ENCODE measurements at places on chromosomes 5 and 9.
A peak's percentile ranks its signal among the peaks of the same experiment; 100 is the strongest.

DNA sequence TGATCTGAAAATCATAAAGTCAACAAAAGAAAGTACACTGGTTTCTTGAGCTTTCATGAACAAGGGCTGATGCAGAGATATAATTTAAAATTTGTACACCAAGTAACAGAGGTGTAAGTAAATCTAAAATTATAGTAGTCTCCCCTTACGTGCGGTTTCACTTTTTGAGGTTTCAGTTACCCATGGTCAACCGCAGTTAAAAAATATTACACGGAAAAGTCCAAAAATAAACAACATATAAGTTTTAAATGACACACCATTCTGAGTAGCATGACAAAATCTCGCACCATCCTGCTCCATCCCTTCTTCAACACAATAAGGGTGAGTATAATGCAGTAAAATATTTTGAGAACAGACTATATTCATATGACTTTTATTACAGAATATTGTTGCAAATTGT lies 54.4 kb downstream of the AUH start:
- no peak for DNase-seq

- DNase-seq, result no peak
These were observed 48.9 kb downstream of the PRR16 start for GRCh38 chr5:120512791-120513650.

DNA sequence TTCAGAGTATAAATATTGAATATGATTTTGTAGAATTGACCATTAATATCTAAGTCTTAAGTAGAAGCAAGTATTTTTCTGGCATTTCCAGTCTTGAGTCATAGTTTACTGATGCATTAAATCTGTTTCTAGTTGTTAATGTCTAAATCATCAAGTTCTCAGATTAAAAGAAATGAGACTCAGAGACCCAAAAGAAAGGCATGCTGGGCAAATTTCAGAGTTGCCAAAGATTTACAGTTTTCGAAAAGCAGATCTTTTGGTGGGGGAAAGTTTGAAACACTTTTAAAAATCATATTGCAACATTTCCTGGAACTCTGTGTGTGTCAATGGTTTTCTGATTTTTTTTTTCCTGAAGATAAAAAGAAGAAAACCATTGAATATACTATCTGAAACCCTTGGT lies 60.9 kb downstream of the ANKRD55 start:
- peak; percentile 76 for DNase-seq

GRCh38 chr5:170393235-170393634 lies 4.1 kb upstream of the KCNMB1 start:
- peak; percentile 78 for DNase-seq

DNA sequence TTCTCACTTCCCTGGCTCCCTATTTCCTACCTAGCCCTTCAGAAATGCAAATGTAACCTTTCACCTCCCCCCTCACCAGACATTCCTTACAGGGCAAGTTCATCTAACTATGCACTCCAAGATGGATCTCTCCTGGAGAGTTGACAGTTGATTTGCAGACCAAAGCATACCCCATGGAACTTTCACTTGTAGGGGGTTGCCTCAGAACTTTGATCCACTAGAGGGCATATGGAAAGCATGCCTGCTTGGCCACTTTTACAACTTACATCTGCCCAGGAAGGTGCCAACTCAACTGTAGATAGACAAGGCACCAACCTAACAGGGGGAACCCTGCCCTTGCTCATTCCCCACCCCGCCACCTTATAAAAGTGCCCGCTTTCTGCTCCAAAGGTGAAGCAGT lies 187.8 kb downstream of the NXNL2 start:
- no peak for DNase-seq

DNA sequence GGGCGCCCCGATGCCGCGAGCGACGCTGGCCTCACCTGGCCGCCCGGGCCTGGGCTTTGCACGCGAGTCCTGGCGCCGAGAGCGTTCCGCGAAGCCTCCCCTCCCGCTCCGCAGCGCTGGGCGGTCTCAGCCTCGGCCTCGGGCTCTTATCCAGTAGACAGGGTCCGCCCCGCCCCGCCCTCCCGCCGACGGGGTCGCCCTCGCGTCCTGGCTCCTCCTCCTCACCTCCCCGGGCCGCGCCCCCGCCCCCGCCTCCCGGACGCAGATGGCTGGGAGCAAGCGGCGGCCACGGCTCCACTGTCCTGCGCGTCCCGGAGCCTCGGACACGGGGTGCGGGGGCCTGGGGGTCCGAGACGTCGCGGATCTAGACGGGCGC lies at the start of gene SLC6A3:
Gene SLC6A3 (minus strand): TSS at position 128 of the 376 bp plus-strand sequence. CDS start 2,243 bp downstream, outside the sequence.
- no peak for DNase-seq

DNA sequence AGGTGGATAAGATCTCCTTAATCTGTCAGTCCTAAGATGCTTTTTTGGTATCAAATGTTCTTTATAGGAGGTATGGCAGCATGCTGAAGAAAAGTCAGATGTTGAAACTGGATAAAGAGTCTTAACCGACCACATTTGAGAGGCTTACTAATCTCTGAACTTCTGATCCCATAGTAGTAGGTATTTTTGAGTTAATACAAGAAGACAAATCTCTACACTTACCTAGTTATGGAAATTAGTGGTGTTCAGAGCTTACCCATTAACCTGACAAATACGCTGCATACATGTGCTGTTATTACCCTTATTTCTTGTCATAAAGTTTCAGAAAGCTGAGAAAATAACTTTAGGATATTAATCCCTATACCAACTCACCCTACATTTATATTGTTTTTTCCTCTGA lies 83.0 kb downstream of the ISL1 start:
- DNase-seq, result no peak

GRCh38 chr5:175479125-175479881 lies 943 bp downstream of the SFXN1 start:
- DNase-seq, result no peak

GRCh38 chr9:135517407-135517822 lies 3.8 kb upstream of the LCN1 start:
- no peak for DNase-seq

GRCh38 chr5:80540691-80541090 lies 29.4 kb downstream of the ANKRD34B start:
- DNase-seq, result no peak

DNA sequence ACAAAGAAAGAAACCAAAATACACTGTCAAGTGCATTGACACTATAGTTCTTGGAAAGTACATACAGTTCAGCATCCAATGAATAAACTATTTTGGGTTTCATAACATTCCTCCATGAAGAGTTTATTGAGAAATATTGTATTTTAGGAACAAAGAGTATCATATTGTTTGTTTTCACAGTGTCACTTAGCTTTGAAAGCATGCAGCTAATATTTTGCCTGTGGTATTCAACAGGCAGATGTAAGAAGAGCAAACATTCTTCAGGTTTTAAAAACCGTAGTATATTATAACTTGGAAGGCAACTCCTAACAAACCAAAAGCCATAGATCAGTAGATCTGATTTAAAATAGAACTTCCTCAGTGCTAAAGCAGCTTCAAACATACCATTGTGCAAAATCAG lies 4.5 kb downstream of the PRELID2 start:
- no peak for DNase-seq

DNA sequence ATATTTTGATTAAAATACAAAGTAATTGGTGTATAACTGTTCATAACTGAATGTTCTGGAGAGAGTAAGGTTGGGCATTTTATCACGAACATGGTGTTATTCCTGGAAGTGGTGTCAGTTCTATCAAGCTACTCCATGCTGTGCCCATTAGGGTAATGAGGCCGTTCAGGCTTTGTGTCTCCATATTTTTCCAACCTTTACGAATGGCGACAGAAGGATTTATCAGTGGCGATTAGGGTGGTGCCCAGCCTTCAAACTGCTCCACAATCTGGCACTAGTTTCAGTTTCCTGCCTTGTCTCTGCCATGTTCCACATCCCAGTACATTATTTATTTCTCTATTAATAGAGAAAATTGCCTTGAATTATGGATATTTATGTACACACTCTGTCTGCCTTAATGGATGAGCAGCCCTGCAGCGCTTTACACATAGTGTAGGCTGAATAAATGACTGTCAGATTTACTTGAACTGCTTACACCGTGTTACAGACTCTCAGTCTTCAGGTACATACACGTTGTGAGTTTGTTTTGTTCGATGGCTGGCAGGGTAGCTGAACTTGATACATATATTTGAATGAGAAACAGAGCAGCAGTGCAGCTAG lies 23.9 kb upstream of the TMC1 start:
- no peak for DNase-seq

- DNase-seq, result no peak
These were observed 64.7 kb upstream of the SELENOP start for GRCh38 chr5:42876375-42876844.

DNA sequence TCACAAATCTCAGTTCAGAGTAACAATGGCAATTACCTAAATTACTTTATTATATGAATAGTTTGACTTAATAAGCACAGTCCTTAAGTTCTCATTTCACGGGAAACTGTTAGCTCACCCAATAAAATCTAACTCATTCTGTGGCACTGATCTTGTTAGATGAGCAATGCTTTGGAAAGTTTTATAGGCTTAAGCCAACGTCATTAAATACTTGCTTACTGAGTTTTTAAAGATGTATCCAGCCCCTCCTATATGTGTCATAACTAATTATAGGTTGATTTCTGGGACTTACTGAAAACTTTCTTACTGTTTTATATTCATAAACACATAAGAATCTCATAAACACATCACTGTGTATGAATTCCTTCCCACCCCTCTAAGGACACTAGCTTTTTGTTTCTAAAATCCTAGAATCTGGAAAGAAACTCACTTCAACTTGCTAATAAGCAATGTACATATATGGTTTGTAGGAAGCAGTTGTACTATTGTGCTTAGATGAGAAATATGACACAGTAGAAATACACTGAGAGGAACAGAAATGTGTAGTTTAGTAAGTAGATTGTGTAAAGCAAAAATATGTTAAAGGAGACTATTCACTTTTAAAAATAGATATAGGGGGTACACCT lies 14.1 kb upstream of the MARCOL start:
- DNase-seq, result no peak

DNA sequence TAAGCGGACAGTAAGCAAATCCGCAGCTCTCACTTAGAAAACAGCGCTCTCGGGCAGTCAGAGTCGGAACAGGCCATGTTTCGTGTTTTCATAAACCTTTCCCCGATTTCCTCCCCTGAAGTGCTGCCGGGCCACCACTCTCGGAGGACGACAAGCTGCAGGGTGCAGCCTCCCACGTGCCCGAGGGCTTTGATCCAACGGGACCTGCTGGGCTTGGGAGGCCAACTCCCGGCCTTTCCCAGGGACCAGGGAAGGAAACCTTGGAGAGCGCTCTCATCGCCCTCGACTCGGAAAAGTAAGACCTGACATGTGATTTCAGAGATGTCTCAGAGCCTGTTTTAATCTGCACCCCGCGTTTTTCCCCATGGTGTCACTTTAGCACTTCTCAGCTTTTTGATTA lies 99.8 kb upstream of the CACNA1B start:
- no peak for DNase-seq

DNA sequence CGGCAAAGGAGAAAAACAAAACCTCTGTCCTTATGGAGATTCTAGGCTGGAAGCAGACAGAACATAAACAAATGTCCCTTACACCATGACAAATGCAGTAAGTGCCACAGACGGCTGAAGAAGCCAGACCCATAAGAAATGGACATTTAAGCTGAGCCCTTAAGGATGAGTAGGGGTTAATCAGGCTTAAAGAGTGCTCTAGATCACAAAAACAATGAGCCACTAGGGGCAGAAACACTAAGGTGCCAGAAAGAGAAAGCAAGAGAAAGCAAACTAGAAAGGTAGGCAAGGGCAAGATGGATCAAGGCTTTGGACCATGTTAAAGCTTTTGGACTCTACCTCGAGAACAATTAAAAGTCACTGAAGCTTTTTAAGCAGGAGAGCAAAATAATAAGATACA lies 326.9 kb upstream of the WWC1 start:
- DNase-seq, result no peak

GRCh38 chr5:81786991-81787390 lies 36.1 kb upstream of the SSBP2 start:
- DNase-seq, result no peak

DNA sequence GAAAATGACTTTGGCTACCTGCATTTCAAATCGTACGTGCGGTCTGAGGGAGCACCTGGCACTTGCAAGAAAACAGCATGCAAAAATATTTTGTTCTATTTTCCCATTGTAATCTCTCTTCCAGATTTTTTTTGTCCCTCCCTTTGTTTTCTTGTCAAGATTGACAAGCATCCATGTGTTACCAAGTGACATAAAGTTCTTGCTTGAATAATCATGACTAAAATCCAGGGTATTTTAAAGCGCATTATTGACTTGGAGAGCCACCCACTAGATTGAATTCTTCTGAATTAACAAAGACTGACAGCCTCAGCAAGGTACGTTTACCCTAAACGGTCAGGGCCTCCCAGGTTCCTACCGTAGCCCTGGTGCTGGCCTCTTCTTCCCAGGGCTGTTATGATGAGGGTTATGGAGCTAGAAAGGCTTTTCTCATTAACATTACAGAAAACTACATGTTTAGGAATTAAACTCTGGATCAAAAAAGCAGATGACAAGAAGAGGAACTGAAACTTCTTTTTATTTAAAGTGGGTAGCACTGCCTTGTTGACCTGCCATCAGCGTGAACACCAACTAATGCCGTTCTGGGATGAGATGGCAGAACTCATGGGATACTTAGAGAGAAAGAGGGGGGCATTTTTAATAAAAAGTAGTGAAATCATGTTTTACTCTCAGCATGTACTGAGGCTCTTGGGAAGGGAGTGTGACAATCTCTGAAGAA lies 297.0 kb downstream of the EFNA5 start:
- peak; percentile 43 for DNase-seq

DNA sequence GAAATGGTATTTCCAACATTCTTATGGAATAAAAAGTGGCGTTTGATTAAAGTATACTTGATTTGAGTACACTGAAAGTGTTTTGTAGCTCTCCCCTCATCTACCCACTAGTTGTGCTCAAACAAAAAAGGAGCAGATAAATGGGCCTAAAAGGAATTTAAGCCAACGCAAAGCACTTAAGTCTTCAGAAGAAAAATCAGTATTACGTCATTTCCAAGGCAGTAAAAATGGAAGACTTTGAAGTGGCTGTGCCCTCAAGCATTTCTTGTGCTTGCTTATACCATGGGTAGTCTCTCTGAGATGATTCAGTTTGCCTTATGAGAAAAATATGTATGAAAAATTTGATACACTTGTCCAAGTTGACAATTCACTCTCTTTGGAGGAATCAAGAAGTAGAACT lies 279.9 kb upstream of the CD180 start:
- no peak for DNase-seq

DNA sequence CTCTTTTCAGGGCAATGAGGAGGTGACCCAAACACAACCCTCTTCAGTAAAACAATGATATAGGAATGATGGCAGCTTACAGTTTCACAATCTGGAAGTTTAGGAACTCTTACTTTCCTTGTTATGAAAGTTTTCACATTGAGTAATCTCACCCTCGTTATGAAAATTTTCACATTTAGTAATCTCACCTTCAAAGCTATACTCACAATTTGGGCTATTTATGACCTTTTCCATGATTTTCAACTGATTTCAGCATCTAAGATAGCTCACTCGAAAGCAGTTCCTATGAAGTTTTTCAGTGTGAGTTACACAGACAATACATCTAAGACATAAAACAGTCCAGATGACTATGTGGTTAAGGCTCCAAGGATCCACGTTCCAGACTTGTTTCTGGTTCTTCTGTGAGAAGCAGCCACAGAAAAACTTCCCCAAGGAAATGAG lies 57.1 kb downstream of the FOXD1 start:
- DNase-seq, result peak; percentile 15

Data from inflammatory macrophage treated with lipopolysaccharide for 1 hour (primary cell).